ENCODE measurements at places on chromosomes 1 and 21.

DNA sequence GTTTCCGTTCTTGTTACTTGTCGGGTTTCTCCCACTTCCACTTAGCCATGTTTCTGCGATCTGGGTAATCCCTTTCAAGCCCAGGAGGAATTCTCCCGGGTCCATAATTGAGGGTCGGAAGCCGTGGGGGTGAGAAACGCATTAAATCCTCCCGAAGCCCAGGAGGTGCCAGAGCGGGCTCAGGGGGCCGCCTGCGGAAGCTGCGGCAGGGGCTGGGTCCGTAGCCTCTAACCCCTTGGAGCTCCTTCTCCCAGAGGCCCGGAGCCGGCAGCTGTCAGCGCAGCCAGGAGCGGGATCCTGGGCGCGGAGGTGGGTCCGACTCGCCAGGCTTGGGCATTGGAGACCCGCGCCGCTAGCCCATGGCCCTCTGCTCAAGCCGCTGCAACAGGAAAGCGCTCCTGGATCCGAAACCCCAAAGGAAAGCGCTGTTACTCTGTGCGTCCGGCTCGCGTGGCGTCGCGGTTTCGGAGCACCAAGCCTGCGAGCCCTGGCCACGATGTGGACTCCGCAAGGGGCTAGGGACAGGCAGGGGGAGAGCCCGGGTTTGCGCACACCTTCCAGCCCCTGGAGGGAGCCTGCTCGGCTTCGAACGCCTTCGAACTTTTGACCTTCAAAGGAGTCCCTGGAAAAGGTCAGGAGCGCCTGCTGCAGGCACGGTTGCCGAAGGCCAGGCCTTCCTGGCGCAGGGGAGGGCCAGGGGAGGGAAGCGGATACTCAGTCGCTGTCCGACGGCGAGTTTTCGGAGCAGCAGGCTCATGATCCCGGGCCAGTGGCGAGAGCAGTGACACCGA is 1.7 kb upstream of the SIM2 start:
- no peak for DNase-seq

DNA sequence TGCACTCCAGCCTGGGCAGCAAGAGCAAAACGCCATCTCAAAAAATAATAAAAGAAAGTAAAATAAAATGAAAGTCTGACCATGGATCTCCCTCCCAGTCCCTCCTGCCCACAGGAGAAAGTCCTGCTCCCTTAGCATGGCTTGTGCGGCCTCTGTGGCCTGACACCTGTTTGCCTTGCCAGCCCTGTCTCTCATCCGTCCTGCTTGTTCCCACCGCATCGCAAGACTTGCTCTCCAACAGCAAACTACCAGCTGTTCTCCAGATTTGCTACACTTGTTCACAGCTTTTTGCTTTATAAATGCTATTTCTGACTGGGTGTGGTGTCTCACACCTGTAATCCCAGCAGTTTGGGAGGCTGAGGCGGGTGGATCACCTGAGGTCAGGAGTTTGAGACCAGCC is 2.7 kb downstream of the ETV3L start:
- DNase-seq: peak; percentile 35

DNA sequence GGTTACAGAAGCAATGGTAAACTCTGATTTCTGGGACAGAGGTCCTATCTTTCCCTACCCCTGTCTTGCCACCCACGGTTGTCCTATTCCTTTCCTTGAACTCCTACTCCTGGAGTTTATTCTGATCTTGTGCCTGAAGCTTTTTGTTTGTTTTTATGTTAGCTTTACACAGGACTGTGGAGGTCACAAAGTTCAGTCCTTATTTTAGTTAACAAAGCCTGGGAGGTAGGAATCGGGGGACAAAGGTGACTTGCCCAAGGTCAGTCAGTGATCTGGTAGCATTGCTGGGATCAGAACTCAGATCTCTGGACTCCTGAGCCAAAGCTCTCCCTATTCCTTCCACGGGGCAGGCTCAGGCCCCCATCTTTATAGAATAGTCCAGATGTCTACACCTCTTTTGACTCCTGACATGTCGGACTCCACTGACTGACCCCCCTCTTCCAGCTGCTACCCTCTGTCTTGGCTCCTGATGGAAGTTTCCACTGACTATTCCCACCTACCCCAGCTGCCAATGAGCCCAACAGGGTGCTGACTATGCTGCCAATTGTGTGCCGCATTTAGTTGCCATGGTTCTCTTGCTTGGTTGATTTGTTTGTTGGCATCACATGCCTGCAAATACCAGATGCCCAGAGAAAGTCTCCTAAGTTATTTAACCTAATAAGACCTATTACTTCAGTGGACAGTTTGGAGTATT is 9.9 kb downstream of the F5 start:
- DNase-seq: no peak

- no peak for DNase-seq
Observed at GRCh38 chr1:197915862-197916499, 1.2 kb upstream of the LHX9 start.

DNA sequence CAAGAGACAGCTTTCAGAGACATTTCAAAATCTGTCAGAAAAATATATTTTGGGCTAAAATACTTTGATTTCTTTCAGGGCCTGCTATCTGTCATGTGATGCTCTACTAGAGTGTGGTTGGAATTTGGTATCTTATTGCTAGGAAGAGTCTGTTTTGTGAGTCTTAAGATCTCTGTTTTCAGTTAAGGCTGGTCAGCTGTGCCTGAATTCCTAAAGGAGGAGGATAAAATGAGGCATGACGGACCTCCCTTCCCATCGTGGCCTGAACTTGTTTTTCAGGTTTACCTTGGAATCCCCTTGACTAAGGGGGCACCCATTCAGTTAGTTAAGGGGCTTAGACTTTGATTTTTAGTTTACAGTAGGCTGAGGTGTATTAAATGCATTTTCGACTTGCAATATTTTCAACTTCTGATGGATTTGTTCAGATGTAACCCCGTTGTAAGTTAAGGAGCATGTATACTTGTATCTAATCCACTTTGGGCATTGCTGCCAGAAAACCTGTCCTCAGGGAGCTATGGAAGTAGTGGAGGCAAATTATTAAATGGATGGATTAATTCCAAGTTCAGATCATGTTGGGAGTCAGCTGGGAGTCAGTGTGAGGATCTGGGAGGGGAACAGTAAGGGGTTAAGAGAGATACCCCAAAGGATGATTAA is 18.3 kb downstream of the CAPN2 start:
- no peak for DNase-seq

GRCh38 chr1:172894349-172895049 is 156.2 kb downstream of the TNFSF18 start:
- no peak for DNase-seq

GRCh38 chr1:172168597-172168872 is 251.9 kb upstream of the C1orf105 start:
- no peak for DNase-seq

DNA sequence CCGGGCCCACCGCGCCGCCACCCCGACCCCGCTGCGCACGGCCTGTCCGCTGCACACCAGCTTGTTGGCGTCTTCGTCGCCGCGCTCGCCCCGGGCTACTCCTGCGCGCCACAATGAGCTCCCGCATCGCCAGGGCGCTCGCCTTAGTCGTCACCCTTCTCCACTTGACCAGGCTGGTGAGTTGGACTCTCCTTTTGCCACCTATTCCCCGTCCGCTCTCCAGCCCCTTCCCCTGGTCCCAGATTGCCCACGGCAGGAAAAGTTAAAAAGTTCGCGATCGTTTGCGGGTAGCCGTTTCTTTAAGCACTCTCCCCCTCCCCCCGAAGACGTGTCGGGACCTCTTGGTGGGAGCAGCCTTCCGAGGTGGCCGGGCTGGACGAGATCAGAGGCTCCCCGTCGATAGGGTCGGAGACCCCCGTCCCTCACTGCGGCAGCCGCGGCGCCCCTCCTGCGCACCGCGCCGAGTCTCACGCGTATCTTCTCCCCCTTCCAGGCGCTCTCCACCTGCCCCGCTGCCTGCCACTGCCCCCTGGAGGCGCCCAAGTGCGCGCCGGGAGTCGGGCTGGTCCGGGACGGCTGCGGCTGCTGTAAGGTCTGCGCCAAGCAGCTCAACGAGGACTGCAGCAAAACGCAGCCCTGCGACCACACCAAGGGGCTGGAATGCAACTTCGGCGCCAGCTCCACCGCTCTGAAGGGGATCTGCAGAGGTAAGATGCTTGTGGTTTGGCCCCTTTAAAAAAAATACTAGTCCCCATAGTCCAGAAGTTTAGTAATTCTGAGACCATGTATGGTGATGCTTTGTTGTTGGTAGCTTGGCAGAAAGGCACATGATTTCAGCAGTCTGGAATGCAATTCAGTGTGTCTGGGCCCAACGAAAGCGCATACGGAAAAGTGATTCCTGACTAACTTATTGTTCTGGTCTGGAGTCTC is 576 bp downstream of the CCN1 start:
- no peak for DNase-seq

DNA sequence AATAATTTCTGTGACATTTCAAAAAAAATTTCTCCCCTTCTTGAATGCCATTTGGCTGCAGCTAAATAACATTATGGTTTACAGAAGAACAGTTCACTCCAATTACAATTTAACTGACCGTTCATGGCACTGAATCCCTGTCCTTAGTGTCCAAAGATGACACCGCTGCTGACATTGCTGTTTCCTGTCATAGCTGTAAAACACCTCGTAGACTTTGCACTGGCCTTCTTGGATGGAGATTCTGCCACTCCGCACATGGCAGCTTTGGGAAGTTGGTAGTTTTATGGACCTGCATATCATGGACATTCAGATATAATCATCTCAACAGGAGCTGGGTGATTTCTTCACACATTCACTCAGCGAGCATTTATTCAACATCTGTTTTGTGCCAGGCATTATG is 5.0 kb downstream of the ARMH1 start:
- no peak for DNase-seq

- no peak for DNase-seq
Observed at GRCh38 chr1:167529829-167530474, 11.6 kb upstream of the CD247 start.

- no peak for DNase-seq
Observed at GRCh38 chr1:94154989-94155388, 34.0 kb upstream of the ABCA4 start.

DNA sequence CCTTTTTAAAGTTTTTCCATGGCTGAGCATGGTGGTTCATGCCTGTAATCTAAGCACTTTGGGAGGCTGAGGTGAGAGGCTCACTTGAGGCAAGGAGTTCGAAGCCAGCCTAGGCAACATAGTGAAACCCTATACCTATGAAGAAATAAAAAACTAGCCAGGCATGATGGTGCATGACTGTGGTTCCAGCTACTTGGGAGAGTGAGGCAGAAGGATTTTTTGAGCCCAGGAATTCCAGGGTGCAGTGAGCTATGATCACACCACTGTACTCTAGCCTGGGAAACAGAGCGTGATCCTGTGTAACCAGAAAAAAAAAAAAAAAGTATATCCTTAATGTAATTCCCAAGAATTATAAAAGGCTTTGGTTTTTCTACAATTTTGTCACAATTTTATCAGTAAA is 17.4 kb downstream of the DEPDC1 start:
- no peak for DNase-seq

DNA sequence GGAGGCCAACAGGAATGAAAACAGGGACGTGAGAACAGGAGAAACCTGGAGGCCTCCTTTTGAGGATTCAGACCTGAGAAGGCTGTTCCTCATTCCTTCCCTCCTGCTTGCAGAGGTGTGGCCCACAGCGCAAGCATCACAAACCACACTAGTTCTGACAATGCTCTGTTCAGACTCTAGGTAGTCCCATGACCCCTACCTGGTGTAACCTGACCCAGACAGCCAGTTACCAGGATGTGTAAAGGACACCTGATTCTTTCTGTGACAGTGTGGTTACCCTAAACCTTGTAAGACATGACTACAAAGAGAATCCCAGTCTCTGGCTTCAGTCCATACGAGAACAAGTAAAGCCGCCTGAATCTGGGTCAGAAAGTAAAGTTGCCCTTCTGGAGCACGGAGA is 3.2 kb downstream of the MECR start:
- no peak for DNase-seq

GRCh38 chr1:30933874-30934252 is 25.3 kb upstream of the SDC3 start:
- DNase-seq: no peak

- DNase-seq: no peak
Observed at GRCh38 chr1:6222636-6223035, 13.1 kb downstream of the ICMT start.

GRCh38 chr1:196890668-196891067 is 2.8 kb downstream of the CFHR4 start:
- no peak for DNase-seq

- no peak for DNase-seq
Observed at GRCh38 chr1:171566467-171566866, 55.6 kb upstream of the MYOCOS start.

DNA sequence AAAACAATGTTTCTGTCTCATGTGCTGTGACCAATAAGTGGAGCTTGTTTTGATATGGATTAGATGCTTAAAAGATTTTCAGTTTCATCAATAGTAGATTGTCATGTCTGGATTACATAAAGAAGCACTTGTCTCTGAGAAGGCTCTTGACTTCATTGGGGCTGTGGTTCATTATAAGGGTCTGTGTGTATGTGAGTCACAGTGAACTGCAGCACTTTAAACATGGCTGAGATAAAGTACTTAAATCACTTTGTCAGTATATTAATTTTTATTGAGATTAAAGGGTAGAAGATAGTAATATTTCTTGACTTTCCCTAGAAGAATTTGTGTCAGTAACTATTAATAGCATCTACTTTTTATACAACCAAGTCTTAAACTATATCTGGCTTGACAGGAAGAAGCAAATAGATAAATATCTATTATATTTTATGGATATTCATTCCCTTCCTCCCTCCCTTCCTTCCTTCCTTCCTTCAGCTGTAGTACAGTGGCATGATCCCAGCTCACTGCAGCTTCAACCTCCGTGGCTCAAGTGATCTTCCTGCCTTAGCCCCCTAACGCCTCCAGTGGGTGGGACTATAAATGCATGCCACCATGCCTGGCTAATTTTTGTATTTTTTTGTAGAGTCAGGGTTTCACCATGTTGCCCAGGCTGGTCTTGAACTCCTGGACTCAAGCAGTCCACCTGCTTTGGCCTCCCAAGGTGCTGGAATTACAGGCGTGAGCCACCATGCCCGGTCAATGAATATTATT is 48.8 kb downstream of the ZFYVE9 start:
- DNase-seq: no peak

- peak; percentile 56 for DNase-seq
Observed at GRCh38 chr1:226633541-226634165, 85.1 kb downstream of the STUM start.

GRCh38 chr1:55445416-55445815 is 230.3 kb upstream of the USP24 start:
- DNase-seq: no peak
